ENCODE measurements at places on chromosomes 12 and 14.
A peak's percentile ranks its signal among the peaks of the same experiment; 100 is the strongest.

DNA sequence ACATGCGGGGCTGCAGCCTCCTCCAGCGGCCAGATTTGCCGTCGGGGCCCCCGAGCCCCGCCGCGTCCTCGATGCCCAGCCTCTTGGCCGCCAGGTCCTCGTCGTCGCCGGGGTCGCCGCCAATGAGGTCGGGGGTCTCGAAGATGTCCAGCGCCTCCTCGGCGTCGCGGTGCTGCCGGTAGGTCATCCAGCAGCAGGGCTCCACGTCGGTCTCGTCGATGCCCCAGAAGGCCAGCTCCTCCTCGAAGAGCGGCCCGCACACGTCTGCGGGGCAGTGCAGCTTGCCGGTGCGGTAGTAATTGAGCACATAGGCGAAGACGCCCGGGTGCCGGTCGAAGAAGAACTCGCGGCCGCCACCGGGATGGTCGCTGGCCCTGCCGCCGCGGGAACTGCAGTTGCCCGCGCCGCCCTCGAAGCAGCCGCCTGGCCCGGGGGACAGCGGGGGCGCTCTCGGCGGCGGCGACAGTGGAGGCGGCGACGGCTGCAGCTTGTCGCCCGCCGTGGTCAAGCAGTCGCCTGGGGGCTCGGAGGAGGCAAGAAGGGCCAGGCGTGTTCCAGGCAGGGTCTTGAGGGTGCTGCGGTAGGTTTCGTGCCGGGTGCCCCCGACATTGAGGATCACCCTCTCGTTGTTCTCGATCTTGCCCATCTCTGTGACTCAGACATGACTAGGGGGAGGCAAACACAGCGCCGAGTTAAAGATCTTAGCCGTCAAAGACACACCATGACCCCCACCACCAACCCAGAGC lies 2.1 kb downstream of the KCNC2 start:
- DNase-seq = no peak

DNA sequence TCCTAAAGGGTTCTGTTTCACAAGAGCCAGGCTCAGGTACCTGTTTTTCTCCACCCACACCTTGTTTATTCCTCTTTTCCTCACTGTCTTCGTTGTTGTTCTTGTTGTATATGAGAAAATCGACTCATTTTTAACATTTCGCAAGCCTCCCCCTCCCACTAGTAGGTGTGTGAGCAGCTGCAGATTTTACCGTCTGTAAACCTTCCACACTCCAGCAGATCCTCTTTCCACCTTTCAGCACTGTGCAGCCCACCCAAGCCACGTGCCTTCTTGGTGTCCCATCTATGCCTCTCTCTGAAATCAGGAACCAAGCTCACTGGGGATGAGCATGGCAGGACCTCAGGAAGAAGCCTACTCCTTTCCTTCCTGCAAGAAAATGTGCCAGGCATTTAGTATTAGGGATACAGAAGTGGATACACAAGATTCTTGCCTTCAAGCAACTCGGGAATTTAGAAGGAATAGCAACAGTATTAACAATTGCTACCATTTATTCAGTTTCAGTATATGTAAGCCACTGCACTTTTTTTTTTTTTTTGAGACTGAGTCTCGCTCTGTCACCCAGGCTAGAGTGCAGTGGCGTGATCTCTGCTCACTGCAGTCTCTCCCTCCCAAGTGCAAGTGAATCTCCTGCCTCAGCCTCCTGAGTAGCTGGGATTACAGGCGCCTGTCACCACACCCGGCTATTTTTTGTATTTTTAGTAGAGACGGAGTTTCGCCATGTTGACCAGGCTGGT lies 113.6 kb downstream of the CHST11 start:
- DNase-seq = no peak

DNA sequence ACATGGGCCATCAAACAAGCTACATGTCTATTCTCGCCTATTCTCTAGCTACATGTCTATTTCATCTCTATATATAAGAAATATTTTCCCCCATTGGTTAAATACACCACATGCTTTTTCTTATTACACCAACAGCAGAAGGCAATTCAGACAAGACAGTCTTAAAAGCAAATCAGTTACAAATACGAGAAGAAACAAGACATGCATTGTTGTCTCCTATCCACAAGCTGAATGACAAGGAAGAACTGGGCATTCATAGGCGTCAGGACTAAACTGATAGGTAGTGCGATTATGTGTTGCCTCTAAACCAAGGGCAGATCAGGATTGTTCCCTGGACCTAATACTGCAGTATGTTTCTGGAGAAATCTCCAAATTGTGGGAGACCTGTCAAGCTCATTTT lies 19.4 kb downstream of the SLC2A13 start:
- no peak for DNase-seq

DNA sequence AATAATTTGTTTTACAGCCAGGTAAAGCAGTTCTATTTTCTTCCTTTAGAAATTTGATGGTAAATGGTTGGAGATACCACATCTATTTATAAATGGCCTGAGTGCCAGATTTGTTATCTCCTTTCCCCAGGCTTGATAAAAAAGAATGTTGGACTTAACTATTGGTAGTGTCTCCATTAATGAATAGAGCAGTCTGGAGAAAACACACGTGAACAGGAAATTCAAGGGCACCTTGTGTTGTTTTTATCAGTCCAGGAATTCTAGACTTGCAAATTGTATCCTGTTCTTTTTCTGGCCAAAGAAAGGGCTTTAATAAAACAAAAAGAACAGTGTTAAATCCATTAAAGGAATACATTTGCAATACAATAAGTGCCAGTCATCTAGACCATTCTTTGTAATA lies 40.8 kb upstream of the BMAL2 start:
- DNase-seq = no peak

DNA sequence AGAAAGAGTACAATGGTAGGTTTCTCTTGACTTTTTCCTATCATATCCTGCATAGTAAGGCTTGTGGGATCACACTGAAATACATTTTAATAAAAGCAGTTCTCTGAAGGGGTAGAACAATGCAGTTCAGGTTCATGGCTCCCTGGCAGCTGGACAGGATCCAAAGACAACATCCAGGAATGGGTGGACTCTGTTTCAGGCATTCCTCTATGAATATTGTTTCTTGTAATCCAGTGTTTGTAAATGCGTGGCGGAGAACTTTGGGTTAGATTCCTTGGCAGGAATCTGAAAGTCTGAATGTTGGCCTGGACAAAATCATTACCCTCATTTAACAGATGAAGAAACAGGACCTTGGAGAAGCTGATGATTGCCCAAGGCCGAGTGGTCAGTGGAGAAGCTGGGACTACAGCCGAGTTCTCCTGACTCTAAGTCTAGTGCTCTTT lies 43.5 kb downstream of the SYNE2 start:
- no peak for DNase-seq

- DNase-seq = no peak
Observed at GRCh38 chr12:50042693-50043092, 14.7 kb upstream of the ASIC1 start.

DNA sequence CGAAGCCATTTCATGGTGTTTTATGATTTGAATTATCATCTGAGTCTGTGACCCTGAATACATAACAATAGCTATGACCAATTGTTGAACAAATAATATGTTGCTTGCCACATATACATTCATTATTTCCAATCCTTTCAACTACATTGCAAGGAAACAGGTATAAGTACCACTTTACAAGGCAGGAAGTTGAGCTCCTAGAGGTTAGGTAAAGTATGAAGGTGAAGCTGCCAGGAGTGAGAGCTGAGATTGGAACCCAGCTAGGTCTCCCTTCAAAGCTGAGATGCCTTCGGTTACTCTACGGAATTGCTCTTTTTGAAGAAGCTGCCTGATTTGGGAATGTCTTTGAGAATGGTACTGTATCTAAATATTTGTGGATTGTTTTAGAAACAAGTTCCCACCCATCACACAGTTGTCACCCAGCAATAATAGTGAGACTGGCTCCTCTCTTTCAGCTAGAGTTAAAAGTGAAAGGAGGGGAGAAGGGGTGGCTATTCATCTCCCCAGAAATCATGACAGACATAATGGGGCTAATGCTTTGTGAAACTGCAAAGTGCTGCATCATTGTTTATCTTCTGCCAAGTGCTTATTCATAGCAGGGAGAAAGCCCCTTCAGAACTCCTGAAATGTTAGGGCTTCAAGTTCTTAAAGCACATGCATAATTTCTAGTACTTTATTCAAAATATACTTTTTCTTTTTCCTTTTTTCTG lies 75.9 kb upstream of the AMIGO2 start:
- no peak for DNase-seq

DNA sequence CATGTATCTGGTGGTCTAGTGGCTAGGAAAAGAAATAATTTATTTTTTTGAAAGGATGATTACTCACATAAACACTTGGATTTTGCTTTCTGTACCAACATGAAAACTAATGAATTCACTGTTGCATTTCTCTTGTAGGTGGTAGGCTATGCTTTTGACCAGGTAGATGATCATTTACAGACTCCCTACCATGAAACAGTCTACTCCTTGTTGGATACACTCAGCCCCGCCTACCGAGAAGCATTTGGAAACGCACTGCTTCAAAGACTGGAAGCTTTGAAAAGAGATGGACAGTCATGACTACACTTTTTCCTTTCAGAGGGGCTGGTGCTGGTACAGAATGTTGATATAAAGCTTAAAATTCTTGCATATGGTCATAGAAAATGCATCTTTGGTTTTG lies 6.5 kb upstream of the AK7 start:
- DNase-seq = no peak

DNA sequence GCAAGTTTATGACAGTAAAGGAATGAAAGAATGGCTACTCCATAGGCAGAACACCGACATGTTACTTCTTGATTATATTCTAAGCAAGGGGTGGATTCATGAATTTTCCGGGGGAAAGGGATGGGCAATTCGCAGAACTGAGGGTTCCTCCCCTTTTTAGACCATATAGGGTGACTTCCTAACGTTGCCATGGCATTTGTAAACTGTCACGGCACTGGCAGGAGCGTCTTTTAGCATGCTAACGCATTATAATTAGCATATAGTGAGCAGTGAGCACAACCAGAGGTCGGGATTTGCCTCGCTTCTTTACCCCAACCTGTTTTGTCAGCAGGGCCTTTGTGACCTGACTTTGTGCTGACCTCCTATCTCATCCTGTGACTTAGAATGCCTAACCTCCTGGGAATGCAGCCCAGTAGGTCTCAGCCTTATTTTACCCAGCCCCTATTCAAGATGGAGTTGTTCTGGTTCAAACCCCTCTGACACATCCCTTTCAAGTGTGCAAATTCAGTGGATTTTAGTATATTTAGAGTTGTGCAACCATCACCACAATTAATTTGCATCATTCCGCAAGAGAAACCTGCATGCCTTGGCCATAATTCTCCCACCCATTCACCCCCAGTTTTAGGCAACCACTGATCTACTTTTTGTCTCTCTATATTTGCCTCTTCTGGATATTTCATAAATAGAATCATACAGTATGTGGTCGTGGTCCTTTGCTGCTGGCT lies 27.4 kb downstream of the PALS1 start:
- no peak for DNase-seq

DNA sequence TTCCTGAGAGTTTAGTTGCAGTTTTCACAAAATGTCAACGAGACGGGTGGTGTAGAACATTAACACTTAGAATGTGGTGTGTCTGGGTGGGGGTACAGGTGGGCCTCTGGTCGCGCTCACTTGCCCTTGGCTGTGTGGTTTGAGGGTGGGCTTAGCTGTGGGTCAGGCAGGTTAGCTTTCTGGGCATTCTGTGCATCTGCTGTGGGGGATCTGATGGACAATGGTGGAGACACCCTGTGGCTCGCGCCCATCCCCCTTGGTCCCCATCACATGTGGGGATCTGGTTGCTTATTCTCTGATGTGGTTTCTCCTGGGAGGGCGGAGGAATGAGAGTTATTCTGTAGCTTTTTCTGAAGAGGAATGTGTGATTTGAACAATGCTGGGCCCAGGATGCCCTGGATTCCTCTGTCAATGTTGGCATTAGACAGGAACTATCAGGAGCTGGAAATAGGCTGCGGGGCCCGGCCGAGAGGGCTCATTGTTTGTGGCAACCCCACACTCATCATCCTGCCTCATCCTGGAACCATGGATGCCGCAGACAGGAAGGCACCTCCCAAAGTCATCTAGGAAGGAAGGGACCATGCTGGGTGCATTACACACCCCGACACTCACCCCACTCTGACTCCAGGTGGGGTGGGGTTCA lies 101.6 kb downstream of the TSPAN9 start:
- no peak for DNase-seq

- no peak for DNase-seq
Observed at GRCh38 chr12:68210875-68211274, 14.7 kb downstream of the IL26 start.

- DNase-seq = peak; percentile 69
Observed at GRCh38 chr12:69290545-69291277, 51.3 kb downstream of the CPSF6 start.

GRCh38 chr14:47966076-47966810 lies 290.8 kb upstream of the MDGA2 start:
- no peak for DNase-seq

DNA sequence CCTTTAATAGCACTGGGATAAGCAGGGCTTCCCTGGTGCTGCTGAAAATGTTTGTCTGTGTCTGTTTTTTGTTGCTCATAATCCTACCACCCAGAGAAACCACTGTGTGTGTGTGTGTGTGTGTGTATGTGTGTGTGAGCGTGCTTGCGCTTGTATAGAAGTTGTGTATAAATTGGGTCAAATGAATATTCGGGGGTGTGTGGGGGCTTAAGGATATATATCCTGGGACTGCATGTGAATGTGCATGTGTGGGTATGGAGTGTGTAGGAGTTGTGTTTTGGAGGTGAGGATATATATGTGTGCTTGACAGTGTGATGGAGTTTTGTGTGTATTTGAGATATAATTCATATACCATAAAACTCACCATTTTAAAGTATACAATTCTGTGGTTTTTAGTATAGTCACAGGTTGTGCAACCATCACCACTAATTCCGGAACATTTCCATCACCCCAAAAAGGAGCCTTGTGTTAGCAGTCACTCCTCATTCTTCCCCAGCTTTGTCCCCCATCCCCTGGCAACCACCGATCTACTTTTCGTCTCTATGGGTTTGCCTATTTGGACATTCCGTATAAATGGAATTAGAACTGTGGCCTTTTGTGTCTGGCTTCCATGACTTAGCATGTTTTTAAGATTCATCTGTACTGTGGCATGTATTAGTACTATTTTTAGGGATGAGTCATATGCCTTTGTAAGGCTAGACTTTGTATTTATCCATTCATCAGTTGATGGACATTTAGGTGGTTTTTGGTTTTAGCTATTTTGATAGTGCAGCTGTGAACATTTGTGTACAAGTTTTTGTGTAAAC lies 25.6 kb downstream of the TCTN1 start:
- DNase-seq = no peak

DNA sequence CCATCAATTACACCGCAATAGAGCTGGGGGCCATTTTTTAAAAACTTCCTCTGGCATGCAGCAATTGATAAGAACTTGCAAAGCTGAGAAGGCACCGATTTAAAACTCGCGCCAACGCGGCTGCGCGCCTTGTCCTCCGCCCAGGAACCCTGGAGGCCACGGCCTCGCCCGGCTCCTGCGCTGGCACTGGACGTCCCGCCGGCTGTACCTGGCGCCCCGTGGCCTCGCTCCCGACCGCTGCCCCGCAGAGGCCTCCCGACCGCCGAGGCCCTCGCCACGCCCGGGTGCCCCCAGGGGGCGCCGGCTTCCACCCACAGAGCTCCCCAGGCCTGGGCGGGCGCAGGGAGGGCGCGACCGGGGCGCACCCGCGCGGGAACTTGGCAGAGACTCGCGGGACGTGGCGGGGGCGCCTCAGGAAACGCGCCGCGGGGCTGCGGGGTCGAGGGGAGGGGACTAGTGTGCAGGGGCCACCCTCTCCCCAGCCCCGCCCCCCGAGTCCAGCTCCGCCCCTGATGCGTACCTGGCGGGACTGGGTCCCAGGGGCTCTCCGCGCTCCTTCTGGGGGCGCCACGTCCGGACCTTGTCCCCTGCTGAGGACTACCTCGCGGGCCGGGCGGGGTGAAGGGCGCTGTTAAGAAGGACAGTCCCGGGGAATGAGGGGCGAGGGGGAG lies 65.7 kb downstream of the TNFAIP2 start:
- no peak for DNase-seq

Data from NCI-H526 treated with DMSO at 0.1 percent for 48 hours (cell line).